ENCODE measurements at places on chromosomes 12 and 14.

DNA sequence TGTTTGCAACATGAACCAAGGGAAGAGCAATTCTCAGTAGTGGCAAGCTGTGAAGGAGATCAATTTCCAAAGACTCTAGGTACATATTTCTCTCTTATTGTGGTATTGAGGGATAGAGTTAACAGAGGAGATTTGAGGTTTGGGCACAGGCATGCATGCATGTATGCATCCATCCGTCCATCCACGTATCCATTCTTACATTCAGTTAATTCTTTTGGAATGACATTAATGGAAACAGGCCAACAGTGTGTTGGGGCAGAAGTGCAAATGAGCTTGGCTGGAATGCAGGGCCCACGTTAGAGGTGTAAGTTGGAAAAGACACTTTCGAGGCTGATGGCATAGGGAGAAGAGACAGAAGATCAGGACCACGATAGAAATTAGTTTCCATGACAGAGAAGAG, 216.9 kb upstream of the PELI2 start:
- H3K4me3 ChIP-seq = no peak overlapping the region
- H3K4me1 ChIP-seq = peaks cover 5% of the 10 kb centered on the region
- DNase-seq = no peak
- no peaks in the 10 kb centered on the region for H3K27me3 ChIP-seq
- H3K27ac ChIP-seq = no peak overlapping the region

DNA sequence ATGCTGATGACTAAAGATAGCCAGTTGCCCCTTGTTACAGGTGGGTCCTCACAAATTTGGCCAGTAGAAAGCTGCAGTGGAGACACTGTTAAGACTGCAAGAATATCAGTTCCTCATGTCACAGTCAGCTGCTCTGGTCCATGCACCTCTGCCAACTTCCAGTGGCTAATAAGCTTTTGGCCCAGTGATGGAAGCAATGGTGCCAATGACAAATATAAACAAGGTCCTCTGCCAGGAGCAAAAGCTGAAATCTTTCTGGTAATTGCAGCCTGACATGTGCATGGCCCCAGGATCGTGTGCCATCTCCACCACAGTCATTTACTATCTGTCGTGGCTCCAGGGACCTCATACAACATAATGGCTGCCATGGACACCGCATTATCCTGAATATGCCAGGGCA, 85.4 kb upstream of the TMEM260 start:
- H3K27me3 ChIP-seq = no peaks in the 10 kb centered on the region
- H3K27ac ChIP-seq = no peak overlapping the region
- no peak for DNase-seq
- H3K36me3 ChIP-seq = no peaks in the 10 kb centered on the region
- H3K4me1 ChIP-seq = peaks cover 8% of the 10 kb centered on the region

GRCh38 chr12:67634303-67634761, 14.2 kb upstream of the DYRK2 start:
- no peak overlapping the region for H3K4me3 ChIP-seq
- peaks cover 26% of the 10 kb centered on the region for H3K4me1 ChIP-seq
- no peak for DNase-seq
- H3K36me3 ChIP-seq = no peaks in the 10 kb centered on the region
- peaks cover 2% of the 10 kb centered on the region for H3K27me3 ChIP-seq
- H3K27ac ChIP-seq = no peak overlapping the region

DNA sequence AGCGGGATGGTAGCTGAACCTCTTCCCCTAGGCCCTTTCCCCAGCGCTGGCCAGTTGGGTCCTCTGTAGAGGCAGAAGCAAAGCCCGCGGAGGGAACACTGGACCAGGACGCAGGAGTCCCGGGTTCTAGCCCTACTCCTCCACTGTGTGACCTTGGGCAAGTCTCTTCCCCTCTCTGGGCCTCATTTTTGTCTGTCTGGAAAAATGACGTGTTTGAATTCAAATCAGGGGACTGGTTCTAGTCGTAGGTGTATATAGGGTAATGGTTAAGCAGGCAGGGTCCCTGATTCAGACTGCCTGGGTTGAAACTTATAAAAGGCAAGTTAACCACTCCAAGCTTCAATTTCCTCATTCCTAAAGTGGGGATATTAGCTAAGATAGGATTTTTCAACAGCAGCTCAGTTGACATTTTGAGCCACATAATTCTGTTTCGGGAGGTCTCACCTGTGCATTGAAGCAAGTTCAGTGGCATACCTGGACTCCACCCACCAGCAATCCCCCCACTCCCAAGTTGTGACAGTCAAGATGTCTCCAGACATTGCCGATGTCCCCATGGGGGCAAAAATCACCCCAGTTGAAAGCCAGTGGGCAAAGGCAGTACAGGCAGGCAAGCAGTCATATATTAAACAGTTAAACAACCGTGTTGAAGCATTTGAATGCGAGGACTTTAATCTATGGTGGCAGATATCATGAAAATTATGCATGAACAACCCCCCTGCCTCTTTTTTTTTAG, 899 bp downstream of the TPCN1 start:
- H3K4me1 ChIP-seq = peaks cover 18% of the 10 kb centered on the region
- H3K27me3 ChIP-seq = peaks cover 1% of the 10 kb centered on the region
- DNase-seq = no peak
- H3K4me3 ChIP-seq = peak overlapping the region; percentile 93

DNA sequence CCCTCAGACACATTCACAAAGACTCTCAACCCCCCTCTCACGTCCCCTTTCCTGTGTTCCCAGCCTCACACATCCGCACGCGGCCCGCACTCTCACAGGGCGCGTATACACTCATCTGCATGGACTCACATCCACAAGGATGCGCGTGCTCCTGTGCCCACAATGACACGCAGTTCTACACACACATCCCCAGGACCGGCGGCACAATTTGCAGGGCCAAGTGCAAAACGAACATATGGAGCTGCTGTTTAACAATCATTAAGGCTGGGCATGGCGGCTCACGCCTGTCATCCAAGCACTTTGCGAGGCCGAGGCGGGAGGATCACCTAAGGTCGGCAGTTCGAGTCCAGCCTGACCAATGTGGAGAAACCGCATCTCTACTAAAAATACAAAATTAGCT, 36.4 kb upstream of the EML1 start:
- H3K27ac ChIP-seq = no peak overlapping the region
- H3K36me3 ChIP-seq = no peaks in the 10 kb centered on the region
- DNase-seq = no peak
- peaks cover 7% of the 10 kb centered on the region for H3K27me3 ChIP-seq
- peaks cover 32% of the 10 kb centered on the region for H3K4me1 ChIP-seq
- H3K4me3 ChIP-seq = no peak overlapping the region

DNA sequence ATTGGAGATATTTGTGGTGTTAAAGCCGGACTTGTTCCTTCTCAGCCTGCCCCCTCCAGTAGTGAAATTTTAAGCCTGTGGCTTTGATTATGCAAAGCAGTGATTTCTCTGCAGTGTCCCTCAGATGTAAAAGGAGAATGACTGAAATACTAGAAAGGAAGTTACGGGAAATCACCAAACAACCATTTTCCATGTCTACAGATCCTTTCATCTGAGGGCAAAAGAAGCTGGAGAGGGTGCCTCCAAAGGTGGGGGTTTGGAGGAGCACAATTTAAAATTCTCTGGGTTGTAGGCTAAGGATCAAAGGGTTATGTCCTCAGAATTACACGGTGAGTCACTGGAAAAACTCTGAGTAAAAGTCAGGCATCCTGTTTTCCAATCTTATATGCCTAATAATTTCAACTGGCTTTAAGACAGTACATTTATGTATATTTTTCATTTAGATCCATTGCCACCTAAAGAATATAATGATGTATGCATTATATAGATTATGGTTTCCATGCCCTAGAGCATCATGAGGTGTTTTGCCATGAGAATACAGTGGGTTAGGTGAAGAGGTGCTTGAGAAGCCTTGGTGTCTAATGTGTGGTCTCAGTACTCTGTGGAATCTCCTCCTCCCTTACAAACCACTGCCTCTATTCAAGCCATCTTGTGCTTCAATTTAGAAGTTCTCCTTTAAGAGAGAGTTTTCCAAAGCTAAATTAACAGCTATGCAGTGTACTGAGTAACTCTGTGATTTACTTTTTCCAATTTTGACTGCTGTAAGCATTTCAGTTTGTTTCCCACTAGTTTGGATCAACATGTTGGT, 362.1 kb downstream of the RAD51B start:
- H3K27me3 ChIP-seq = no peaks in the 10 kb centered on the region
- no peak overlapping the region for H3K4me3 ChIP-seq
- H3K36me3 ChIP-seq = no peaks in the 10 kb centered on the region
- H3K27ac ChIP-seq = no peak overlapping the region
- no peak for DNase-seq

DNA sequence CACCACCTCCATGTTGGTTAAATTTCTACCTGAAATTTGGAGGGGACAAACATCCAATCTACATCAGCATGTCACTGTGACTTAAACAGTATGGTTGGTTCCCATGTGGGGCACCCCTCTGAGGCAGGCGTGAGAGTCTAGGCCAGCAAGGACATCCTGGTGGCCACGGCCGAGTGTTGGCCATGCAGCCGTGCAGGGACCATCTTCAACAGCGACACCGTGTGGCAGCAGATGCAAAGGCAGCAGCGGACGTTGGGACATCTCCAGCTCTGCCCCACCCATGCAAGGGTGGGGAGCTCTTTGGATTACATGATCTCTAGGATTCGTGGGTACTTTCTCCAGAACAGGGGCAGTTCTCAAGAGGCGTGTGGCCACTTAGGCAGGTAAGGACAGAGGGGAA, 49.8 kb downstream of the NOC4L start:
- H3K27ac ChIP-seq = no peak overlapping the region
- no peaks in the 10 kb centered on the region for H3K4me1 ChIP-seq
- H3K4me3 ChIP-seq = no peak overlapping the region
- peaks cover 10% of the 10 kb centered on the region for H3K27me3 ChIP-seq
- H3K36me3 ChIP-seq = no peaks in the 10 kb centered on the region

DNA sequence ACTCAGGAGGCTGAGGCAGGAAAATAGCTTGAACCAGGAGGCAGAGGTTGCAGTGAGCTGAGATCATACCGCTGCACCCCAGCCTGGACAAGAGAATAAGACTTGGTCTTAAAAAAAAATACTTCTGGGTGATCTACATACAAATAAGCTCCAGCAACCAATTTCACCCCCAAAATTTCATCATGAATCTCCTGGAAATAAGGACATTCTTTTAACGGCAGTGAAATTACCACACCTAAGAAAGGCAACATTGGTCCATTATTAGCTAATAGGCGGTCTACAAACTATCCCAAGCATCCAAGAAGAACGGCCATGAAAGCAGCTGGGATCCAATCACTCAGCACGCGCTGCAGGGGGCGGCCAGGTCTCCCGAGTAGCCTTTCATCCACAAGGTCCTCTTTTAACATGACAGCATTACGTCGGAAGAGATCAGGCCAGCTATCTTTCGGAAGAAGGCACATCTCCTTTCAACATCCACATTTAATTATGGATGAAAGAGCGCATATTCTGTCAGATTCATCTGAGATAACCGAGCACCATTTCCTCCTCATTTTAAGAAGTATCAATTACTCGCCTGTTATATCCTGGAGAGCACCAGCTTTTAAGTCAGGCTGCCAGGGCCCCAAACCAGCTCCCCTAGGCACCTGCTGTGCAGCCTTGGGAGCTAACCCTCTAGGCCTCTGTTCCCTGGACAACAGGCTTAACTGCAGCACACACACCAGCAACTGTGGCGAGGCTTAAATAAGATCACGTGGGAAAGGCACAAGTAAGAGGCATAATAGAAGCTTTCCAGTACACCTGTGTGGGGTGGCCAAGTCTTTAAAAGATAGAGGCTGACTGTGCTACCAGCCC, 4.2 kb downstream of the SLC15A4 start:
- peaks cover 12% of the 10 kb centered on the region for H3K4me1 ChIP-seq
- H3K36me3 ChIP-seq = peaks cover 6% of the 10 kb centered on the region
- DNase-seq = no peak
- H3K27ac ChIP-seq = no peak overlapping the region
- no peak overlapping the region for H3K4me3 ChIP-seq

GRCh38 chr14:95763875-95764274, 50.0 kb upstream of the TCL1A start:
- peaks cover 3% of the 10 kb centered on the region for H3K36me3 ChIP-seq
- H3K4me1 ChIP-seq = peaks cover 16% of the 10 kb centered on the region

DNA sequence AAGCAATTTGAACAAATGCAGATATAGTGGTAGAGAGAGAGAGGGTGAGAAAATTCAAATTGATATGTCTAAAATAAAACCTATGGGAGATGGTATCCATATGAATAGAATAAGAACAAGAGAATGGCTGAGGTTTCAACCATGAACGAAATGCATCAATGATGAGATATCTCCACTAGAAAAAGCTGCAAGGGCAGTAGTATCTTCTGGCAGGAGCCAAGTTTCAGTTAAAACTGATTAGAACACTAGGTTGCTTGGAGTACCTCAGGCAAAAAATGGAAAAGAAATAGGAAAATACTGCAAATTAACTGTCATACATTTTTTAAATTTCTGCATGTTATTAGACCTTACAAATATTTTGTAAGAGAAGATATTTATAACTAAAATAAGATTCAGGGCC, 151.3 kb downstream of the ANKS1B start:
- no peaks in the 10 kb centered on the region for H3K36me3 ChIP-seq
- no peaks in the 10 kb centered on the region for H3K27me3 ChIP-seq
- no peak for DNase-seq

DNA sequence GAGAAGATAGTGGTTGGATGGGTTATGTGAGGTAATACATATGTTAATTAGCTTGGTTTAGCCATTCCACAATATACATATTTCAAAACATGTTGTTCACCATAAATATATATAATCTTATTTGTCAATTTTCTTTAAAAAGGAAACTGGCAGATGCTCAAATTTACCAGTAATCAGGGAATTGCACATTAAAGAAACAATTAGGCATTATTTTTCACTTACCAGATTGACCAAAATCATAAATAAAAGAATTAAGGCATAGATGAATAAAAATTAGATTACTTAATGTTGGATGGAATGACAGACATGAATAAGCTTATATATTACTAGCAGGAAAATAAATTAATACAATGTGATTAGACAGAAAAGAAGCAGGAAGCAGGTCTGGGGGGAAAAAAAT, 147.2 kb downstream of the PLEKHA5 start:
- no peak overlapping the region for H3K27ac ChIP-seq
- DNase-seq = no peak
- H3K36me3 ChIP-seq = peaks cover 10% of the 10 kb centered on the region
- H3K4me1 ChIP-seq = no peaks in the 10 kb centered on the region
- H3K4me3 ChIP-seq = no peak overlapping the region

DNA sequence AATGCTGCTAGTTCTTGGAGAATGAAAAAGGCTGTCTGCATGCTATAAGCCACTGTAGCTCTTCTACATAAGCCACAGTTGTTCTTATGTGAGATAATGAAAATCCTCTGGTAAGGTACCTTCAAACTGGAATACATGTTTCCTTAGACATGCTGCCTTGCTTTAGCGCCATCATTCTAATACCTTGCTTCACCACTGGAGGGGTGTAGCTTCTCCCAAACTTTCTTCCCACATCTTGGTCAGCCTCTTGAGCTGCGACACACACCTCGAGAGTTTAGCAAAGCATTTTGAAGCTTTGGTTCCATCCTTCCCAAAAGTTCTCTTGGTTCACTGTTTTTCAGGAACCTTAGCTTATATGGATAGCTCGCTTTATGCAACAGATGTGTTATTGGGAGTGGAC, 69.5 kb downstream of the NKX2-1 start:
- peaks cover 55% of the 10 kb centered on the region for H3K4me1 ChIP-seq
- H3K27ac ChIP-seq = no peak overlapping the region
- DNase-seq = no peak
- H3K27me3 ChIP-seq = no peaks in the 10 kb centered on the region

All from endothelial cell (in vitro differentiated cells).